ENCODE measurements at places on chromosomes 5 and 9.

GRCh38 chr5:59321642-59322041, 571.9 kb downstream of the PDE4D start:
- no peak for DNase-seq

DNA sequence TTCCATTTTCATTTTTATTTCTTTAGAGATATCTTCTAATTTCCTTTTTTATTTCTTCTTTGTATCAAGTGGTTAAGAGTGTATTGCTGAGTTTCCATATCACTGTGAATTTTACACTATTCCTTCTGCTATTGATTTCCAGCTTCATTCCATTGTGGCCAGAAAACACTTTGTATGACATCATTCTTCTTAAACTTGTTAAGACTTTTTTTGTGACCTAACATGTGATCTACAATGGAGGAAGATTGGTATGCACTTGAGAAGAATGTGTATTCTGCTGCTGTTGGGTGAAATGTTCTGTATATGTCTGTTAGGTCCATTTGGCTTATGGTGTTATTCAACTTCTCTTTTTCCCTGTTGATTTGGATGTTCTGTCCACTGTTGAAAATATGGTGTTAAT, 274.2 kb upstream of the PUM3 start:
- no peak for DNase-seq

GRCh38 chr9:99057665-99058625, 47.0 kb upstream of the TGFBR1 start:
- DNase-seq: no peak

DNA sequence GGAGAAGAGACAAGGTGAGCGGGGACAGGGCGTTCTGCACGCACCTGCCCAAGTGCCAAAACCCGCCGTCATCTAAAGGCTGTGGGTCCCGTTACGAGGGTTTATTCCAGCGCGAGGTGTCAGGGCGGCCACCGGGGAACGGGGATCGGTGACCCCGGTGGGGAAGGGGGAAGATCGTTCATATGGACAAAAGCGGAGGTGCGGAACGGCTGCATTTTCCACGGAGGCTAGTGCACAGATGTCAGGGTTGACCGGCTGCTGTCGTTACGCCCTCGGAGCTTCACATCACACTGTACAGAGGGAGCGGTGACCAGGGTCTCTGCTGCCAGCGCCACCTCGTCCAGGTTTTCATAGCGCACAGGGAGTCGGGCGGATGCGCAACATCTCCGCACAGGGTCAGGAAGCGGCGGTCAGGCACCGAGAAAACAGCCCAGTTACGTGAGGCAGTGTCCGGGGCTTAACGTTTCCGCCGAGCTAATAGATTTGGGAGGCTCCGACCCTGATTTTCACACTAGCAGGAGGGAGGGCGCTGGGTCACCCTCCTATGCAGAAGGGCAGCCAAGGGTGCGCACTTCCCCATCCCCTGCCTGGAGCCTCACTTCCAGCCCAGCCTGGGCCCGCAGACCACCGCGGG, 13.5 kb downstream of the BTNL9 start:
- no peak for DNase-seq

- no peak for DNase-seq
Measured at GRCh38 chr5:82265047-82265446, 13.1 kb downstream of the RPS23 start.

GRCh38 chr5:120621339-120621738, 157.2 kb downstream of the PRR16 start:
- DNase-seq: no peak

DNA sequence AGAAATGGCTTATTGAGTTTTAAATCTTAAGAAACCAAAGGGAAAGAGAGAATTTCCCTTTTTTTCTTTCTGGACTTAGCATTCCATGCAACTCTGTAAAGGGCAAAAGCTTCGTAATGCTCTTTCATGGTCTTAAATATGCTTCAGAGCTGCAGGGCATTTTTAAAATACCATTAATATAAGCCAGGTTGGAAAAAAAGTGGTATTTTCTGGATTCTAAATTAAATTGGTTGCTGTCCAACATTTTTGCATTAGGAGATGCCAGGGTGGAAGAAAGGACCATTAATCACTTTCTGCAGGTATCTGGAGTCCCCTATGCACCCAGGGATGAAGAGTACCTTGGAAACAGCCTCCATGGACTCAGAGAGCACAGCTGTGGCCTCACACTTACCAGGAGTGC, 215.1 kb upstream of the DAPK1 start:
- DNase-seq: no peak

DNA sequence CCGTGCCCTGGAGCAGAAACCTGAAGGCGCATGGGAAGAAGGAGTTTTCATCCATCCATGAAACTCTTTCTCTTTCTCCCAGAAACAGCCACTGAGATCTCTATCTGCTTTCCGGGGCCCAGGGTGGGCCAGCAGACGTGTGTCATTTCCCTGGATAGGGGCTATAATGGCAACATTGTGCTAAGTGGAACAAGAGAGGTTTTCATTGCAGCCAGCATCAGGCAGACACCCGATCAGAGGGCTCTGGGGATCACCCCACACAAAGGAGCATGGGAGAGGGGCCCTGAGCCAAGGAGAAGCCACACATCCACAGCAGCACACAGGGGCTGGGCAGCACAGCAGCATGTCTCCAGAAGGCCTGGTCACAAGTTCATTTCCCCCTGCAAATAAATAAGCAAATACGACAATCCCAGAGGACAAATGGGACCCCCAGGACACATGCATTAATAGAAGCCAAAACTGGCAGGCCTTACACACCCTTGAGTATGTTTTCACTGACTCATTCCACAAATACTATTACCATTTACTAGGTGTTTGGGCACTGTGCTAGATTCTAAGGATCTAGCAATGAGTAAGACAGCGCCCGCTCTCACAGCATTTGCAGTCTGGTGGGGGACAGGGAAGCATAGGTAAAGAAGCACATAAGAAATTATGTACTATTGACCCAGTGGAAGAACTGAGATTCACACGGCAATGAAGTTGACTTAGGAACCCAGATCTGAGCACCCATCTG, 4.3 kb upstream of the AFAP1L1 start:
- no peak for DNase-seq

DNA sequence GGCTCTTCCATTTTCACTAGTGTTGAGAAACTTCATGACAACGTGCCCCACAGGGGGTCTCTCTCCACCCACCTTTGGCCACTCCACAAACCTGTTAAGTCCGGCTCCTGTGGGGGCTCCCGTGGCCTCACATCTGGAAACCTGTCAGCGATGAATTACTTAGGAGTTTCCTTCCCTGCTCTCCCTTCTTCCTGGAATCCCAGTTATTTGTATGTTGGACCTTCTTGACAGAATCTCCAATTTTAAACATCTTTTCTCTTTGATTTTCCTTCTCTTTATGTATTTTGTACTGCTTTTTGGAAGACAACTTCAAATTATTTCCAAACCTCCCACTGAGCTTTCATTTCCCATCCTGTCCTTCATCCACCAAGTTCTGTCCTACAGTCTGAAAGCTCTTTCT, 55.1 kb upstream of the NRARP start:
- DNase-seq: no peak

DNA sequence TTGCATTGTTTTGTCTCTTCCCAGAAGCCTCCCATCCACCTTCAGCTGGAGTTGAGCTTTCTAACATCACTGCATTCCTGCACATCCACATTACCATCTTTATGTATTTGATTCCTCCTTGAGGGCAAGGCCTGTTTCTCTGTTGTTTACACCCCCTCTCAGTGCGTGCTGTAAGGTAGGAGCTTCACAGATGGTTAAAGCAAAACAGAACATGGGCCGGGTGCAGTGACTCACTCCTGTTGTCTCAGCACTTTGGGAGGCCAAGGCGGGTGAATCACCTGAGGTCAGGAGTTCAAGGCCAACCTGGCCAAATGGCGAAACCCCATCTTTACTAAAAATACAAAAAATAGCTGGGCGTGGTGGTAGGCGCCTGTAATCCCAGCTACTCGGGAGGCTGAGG, 110.9 kb downstream of the KCNIP1 start:
- DNase-seq: no peak

- no peak for DNase-seq
Measured at GRCh38 chr9:12798066-12798770, 23.4 kb downstream of the LURAP1L start.

DNA sequence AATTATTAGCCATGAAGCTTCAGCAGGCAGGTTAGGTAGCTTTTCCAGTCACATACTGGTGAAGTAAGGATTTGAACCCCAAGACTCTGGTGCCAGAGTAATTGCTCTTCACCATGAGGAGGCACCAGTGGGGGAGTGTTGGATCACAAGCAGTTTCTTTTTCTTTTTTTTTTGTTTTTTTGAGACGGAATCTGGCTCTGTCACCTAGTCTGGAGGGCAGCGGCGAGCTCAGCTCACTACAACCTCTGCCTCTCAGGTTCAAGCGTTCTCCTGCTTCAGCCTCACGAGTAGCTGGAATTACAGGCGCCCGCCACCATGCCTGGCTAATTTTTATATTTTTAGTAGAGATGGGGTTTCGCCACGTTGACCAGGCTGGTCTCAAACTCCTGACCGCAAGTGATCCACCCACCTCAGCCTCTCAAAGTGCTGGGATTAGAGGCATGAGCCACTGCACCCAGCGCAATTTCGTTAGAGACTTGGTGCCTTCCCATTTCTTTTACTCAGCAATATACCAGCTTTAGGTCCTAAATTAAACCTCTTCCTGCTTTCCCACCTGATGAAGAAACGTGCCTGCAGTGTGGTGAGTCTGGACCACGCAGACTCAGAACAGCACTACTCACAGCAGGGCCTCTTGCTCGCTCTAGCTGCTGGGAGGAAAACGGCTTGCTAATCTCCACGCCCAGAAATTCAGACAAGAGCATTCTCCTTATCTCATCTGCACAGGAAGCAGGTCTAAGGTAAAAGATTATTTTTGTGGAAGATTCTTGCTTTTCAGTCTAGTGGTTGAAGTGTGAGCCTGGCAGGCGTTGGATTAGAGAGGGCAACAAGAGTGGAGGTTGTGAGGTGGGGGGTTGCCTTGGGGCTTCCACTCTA, at the start of gene S100Z:
Gene S100Z, plus strand, starts transcription at position 596 of the 873 bp plus-strand sequence. CDS start 25,346 bp downstream, outside the sequence.
- DNase-seq: no peak

DNA sequence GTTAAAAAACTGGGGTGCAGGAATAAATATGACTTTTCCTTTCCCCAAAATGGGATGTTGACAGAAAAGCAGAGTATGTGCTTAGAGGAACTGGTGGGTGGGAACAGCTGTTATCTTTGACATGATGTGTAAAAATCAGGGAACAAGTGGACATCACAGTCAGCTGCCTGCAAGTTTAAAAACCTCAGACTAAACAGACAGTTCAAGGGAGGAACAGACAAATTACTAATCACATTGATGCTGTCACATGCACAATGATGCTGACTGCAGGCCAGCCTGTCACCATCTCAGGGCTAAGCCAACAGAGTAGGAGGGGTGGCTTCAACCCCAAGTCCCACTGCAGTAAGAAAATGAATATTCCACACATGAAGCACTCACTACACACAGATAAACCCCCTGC, 38.2 kb upstream of the UBAP2 start:
- no peak for DNase-seq

Data from body of pancreas (tissue), 4 donors.